Activated CD4-positive, alpha-beta memory T cell treated with anti-CD3 and anti-CD28 coated beads for 36 hours (primary cell): ENCODE measurements at places on chromosomes 7 and 10. TPM values are rescaled to one million over a fixed set of nuclear protein-coding genes. Genes with fewer than 3 reads are reported as not detected.

GRCh38 chr10:61021926-61022325, 77.9 kb upstream of the RHOBTB1 start:
- H3K27ac ChIP-seq, result no peak overlapping the region
- H3K36me3 ChIP-seq, result no peaks in the 10 kb centered on the region
- no peak for DNase-seq
- H3K4me3 ChIP-seq, result no peak overlapping the region
- no peaks in the 10 kb centered on the region for H3K4me1 ChIP-seq
- H3K27me3 ChIP-seq, result peaks cover 6% of the 10 kb centered on the region

Gene SYCE1
- 0.14 TPM for total RNA-seq

Gene CHST15
- 0.05 TPM for total RNA-seq

DNA sequence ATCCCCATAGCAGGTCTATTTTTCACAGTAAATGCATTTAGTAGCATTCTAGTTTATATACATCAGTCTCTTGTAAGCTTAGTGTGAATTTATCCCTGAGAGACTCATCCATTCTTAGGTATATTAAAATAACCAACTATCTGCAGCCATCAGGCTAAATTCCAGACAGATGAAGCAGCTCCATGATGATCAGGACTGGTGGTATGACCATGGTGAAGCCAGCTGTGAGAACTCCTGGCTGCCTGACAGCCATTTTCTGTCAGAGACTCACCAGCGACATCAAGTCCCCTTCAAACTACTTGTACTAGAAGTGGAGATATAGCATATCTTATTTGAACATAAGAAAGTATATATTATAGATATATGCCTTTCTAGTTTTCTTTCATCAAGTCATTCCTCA, 70.3 kb upstream of the GSDME start:
- H3K4me1 ChIP-seq, result peaks cover 62% of the 10 kb centered on the region
- no peak overlapping the region for H3K4me3 ChIP-seq

- no peaks in the 10 kb centered on the region for H3K36me3 ChIP-seq
- no peak for DNase-seq
- H3K4me1 ChIP-seq, result peaks cover 4% of the 10 kb centered on the region
- H3K27me3 ChIP-seq, result no peaks in the 10 kb centered on the region
Measured at GRCh38 chr10:4048236-4048864, 263.3 kb upstream of the KLF6 start.
